ENCODE measurements at places on chromosomes 1 and 21.
A peak's percentile ranks its signal among the peaks of the same experiment; 100 is the strongest.

GRCh38 chr1:61921435-61921834, 179.2 kb downstream of the PATJ start:
- DNase-seq, result peak; percentile 5

DNA sequence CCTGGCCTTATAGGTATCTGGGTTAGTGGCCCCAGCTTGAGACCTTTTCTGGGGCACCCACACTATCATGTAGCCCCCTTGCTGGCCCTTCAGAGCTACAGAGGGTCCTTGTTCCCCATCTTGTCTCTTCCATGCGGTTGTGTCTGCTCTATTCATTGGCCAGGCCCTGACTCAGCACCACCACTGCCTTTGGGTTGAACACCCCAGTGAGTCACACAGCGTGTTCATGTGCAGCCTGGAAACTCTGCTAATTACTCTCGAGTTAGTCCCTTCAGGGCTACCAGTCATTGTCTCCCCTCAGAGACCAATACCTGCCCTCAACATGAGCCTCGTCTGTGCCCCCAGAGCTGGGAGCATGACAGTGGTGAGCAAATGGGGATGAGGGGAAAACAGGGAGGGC, 28.2 kb upstream of the IKBKE start:
- no peak for DNase-seq

DNA sequence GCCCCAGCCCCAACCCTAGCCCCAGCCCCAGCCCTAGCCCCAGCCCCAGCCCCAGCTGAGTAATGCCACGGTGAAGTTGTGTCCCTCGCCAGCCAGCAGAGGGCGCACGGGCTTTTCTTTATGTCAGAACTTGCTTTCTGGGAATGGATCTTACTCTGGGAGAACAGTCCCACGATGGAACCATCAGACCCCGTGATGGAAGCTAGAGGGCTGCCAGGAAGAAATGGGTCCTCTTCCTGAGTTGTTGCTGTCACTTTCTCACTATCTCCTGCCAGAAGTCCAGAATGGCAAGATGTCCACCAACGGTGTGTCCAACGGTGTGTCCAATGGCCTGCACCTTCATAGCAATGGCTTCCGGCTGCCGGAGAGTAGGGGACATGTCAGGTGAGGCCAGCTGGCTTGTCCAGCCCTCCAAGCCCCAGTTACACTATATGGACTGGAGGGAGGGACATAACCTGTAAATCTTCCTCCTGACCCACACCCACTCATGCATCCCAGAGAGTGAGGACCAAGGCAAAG, 25.1 kb upstream of the TMEM222 start:
- peak; percentile 76 for DNase-seq

- no peak for DNase-seq
These were observed 145.5 kb downstream of the IGSF21 start for GRCh38 chr1:18253093-18253492.

DNA sequence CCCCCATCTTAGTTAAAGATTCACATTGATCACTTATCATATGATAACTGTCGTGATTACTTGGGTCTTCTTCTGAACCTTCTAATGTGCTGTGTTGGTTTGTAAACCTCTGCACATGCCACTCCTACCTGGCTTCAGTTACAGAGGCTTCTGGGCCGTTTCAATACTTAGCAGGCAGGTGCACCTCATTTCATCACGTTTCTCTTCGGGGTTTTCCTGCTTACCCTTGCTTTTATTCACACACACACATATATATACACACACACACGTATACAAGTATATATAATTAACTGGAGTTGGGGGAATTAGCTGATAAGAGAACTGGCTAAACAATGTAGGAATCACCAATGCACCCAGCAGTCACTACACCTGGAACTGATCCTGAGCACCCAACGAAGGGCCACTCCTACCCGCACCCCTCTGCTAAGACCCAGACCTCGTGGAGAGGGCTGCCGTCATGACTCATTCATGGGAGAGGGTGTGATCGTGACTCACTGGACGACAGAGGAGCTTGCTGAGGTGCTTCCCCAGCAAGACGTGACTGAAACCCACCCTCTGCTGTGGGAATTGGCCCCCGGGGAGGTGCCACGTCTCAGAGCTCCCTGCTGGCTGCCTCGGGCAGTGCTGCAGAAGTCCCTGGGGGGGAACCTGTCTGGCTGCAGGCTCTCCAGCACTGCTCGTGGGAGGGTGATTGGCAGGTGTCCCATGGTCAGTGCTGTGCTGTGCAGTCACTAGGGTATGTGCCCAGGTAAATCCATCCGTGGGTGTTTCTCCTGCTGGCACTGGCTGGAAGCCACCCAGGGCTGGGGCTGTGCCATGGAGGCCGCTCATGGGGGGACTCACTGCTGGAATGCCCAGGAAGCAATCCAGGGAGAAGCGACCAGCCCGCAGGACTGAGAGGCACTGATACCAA, 166.6 kb downstream of the DYRK1A start:
- DNase-seq, result no peak

DNA sequence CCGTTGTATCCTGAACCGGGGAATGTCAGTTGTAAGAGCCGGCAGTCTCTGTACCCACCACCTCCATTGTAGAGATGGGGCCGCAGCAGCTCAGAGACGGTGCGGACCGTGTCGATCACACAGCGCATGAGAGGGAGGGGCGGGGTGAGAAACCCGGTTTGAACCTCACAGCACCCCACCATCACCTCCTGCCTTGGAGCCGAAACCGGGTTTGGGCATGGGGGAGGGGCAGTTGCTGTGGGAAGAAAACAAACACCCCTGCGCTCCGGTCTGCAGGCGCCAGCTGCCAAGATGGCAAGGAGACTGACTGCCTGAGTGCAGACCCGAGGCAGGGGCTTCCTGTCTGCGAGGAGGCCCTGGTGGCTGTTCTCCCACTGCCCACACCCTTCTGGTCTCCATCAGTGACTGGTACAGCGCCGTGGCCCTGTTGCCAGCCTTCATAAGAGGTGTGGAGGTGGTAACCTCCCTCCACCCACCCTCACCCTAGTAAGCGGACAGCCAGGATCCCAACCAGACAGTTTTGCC, 69.2 kb upstream of the SSBP3 start:
- DNase-seq, result peak; percentile 37

- DNase-seq, result no peak
These were observed 18.0 kb downstream of the UBE2T start for GRCh38 chr1:202323731-202324130.
